ENCODE measurements at places on chromosomes 4 and X.

- DNase-seq, result no peak
Measured at GRCh38 chr4:148651991-148652390, 209.8 kb upstream of the NR3C2 start.

DNA sequence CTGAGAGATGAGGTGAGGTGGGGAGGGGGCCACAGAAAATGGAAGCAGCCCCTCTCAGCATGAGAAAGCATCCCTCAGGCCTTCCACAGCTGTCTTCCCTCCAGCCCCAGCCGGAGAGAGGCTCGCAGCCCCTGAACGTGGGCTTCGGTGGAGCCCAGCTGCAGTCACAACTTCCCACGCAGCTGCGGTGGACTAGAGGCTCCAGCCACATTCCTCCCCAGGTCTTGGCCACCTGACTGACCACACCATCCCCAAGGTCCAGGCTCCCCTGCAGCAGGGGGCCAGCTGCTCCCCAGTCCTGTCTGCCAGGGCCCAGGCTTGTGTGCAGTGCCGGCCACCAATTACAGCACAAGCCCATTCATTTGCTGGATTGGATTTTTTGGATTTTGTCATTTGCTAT is 212.3 kb upstream of the BCOR start:
- no peak for DNase-seq

DNA sequence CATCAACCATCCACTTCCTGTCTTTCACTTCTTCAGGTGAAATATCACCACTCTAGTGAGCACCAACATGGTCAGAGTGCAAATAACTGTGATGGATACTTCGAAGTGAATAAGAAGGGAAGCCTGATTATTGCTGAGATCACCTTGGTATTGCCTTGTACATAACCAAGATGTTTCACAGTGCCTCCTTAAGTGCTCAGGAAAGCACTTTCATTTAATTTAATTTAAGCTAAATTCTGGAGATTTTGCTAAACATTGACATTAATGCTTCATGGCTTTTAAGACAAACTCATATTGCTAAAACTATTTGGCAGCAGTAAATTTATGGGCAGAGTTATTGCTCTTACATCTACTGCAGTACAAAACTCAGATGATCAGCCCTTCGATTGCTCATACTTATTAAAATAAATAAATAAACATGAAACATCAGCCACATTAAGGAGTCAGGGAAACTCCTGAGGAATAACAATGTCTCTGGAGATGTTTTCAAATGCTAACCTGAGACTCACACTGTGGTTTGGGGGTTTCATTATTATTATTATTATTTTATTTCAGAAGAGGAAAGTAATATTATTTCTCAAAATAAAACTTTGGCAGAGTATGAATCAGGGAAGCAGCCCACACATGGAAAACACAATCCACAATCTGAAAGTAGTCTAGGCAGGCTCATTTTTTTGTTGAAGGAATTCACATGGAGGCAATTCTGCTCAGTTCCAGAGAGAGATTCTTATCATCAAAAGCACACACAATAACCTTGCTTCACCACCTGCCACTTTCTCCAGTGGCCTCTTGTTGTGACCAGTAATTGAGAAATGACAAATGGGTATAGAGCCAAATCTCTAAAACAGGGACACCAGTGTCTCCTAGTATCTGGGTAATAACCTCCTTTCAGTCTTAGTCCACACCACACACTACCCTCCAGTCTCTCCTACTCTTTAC is 344.2 kb downstream of the MAPK10 start:
- DNase-seq, result no peak

- no peak for DNase-seq
Measured at GRCh38 chr4:93384241-93384640, 444.3 kb upstream of the ATOH1 start.

GRCh38 chrX:153580700-153581386 is 18.1 kb downstream of the CCNQ start:
- DNase-seq, result no peak

GRCh38 chr4:184396570-184397515 is 77.5 kb downstream of the IRF2 start:
- DNase-seq, result no peak

GRCh38 chr4:78168029-78168428 is 110.9 kb downstream of the FRAS1 start:
- no peak for DNase-seq

GRCh38 chr4:147754037-147754445 is 22.2 kb downstream of the ARHGAP10 start:
- no peak for DNase-seq

- peak; percentile 29 for DNase-seq
Measured at GRCh38 chr4:184293552-184293951, 75.9 kb upstream of the ENPP6 start.

DNA sequence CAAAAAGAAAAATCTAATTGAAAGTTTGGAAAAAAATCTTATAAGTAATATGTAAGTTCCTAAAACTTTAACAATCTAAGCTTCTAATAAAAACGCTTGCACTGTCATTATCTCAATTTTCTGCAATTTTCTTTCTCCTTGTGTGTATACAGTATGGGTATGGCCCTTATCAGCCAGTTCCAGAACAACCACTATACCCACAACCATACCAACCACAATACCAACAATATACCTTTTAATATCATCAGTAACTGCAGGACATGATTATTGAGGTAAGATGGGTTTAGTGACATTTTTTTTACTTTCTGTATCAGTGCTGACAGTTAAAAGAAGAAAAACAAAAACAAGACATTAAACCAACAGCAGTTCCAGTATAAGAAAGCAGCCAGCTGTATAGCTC is 4.9 kb downstream of the STATH start:
- DNase-seq, result no peak

DNA sequence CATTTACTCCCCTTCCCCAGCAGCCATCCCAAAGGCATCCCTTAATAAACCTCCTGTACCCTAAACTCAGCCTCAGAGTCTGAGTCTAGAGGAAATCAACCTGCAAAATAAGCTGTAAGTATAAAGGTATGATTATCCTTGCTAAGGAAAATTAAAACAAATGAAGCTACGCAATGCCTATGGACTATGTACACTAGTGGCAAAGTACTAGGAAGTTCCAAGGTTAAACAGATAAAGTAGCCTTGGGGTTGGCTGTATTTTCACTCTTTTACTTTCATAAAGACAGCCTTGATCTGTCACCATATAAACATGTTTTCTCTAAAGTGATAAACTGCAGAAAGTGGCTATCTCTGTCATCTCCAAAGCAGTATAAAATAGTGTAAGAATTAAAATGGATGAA is 35.9 kb downstream of the MAP3K15 start:
- no peak for DNase-seq

- no peak for DNase-seq
Measured at GRCh38 chr4:131531087-131531486, 1618.0 kb upstream of the PCDH10 start.

- DNase-seq, result no peak
Measured at GRCh38 chrX:8323356-8323755, 141.3 kb upstream of the VCX3B start.

DNA sequence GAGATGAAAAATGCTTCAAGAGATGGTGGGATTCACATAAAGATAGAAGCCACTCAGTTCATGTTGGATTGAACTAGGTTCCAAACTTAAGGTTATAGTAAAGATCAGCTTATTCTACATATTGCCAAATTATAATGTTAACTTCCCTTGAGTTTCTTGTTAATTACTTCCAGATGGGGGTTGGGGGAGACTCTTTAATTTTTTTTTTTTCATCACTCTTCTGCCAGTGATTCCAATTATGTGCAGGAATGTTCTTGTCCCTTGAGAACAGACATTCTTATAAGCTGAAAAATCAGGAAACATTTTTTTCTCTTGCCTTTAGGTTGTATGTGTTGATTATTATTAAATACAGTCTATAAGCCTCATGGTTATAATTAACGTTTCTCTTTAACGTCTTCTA is 30.0 kb downstream of the MND1 start:
- DNase-seq, result no peak

DNA sequence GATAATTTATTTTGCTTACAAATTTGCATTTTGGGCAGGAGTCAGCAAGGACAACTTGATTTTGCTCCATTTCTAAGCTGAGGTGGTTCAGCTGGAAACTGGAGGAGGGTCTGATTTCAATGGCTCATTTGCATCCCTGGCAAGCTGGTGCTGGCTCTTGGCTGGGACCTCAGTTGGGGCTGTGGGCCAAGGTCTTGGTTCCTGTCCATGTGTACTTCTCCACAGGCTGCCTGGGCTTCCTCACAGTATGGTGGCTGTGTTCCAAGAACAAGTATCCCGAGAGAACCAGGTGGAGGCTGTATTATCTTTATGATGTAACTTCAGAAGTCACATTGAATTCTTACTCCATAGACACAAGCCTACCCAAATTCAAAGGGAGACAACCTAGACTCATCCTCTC is 77.0 kb upstream of the STX18 start:
- no peak for DNase-seq

DNA sequence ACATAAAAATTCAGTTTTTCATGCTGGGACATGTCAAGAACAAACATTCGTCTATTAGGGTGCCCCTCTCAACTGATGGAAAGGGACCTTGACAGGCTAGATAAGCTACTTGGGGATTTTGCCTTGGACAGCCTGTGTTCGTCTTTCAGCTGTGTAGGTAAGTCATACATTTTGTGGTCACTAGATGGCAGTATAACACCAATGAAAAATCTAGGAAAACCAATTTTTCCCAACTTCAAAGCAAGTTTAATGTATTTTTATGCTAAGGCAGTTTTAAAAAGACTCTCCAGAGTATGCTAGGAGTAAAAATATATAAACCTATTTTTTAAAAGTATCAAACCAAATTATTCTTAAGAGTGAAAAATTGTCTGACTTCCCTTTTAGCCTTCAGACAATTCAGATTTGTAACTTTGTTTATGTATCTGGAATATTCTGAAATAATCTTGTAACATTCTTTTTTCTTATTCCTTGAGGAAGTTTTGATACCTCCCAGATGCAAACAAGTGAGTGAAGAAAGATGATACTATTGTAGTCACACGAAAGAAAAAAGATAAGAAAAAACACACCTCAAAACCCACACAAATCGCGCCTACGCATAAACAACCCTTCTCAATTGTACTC is 158.3 kb downstream of the CPE start:
- no peak for DNase-seq

GRCh38 chr4:108359130-108359985 is 190.6 kb upstream of the LEF1 start:
- no peak for DNase-seq

DNA sequence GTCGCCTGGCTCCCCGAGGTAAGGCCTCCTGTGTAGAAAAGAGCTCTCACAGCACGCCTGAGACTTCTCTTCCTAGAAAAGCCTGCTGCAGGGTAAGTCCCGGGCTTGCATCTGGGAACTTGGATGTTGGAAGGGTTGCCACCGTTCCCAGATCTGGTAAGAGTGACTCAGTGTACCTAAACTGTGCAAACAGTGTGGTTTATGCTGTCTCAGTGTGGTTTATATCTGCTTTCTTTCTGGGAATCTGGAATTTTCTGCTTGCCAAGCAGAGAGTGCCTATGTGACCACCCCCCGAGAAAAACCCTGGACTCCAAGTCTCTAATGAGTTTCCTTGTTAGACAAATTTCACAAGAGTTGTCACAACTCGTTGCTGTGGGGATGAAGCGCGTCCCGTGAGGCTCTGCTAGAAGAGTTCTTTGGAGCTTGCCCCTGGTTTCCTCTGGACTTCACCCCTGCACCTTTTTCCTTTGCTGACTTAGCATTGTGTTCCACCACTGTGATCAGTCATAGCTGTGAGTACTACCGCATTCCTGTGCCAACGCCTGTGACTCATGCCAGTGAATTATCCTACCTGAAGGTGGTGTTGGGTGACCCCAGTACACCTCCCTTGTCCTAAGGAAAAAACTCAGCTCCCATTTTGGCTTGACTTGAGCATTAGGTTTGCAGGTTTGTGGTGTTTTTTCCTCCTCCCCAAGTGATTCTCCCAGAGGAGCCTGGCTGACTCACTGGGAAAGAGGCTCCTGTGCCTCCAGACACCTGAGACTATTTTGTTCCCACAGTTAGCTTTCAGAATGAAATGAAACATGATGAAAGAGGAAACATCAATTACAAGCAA is 14.5 kb downstream of the SLC2A9 start:
- DNase-seq, result no peak

- DNase-seq, result no peak
Measured at GRCh38 chr4:52312722-52313121, 261.6 kb downstream of the SPATA18 start.

DNA sequence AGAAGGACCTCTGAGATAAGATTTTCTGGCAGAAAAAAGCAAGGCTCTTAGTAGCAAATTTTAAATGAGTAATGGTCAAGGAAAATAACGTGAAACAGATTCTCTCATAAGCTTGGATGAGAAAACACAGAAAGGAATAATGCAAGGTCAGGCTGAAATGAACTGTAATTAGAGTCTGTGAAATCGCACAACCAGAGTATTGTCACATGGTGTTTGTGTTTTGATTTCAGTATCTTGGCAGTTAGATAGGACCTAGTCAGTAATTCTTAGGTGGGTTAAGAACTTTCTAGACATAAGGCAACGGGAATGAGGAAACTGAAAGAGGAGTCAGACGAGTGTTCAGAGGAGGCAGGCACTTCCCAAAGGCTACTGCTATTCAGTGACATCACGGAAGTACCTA is 34.6 kb downstream of the LIMCH1 start:
- no peak for DNase-seq

GRCh38 chr4:102057122-102057521 is 266.6 kb downstream of the BANK1 start:
- DNase-seq, result no peak

DNA sequence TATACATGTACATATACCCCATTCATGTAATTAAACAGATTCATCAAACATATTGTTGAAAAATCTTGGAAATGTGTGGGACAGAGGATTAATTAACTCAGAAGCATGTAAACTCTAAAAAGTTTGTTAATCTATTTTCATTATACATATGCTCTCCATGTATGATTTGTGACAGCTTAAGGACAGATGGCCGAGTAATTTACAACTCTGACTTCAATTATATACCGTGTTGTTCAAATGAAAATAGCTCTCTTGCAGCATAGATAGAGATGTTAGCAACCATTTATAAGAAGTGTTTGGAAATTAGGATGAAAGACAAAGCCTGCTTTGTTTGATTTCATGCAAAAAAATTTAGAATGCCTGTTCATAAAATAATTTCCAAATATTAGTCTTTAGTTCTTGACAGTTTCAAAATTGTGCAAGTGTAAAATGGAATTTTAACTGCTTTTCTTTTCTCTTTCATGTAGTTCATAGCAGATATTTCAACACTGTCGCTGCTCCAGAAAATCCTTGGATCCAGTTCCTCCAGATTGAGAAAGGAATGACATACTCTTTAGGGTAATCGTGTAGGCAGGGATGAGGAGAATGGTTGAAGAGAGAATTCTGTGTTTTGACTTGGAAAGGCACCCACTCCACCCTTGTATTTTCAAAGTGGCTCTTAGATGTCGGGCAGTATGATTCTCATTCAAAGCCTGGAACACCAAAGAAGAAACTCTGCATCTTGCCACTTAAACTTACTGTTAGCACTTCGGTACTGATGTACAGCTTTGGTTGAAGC is 23.1 kb downstream of the AFF2 start:
- DNase-seq, result no peak

DNA sequence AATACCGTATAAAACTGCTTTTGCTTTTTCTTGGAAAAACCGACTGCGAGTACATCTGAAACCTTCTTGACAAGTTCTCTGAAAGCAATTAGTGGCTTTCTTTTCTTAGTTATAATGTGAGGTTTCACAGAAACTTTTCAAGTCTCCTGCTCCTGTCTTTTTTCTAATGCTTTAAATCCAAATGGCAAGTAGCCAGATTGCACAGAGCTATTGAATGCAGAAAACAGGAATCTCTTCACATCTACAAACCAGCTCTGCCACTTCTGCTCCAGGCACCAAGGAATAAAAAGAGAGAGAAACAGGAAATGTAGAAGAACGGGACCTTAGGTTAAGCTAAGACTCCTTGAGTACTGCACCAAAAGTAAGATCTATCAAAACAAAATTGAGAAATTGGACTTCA is 267.3 kb upstream of the TET2 start:
- no peak for DNase-seq

GRCh38 chr4:72895408-72895807 is 174.1 kb downstream of the COX18 start:
- DNase-seq, result no peak

Data from vagina (tissue), 2 donors.